Omental fat pad (tissue), 4 donors: ENCODE measurements at places on chromosomes 4 and X. TPM values are rescaled to one million over a fixed set of nuclear protein-coding genes. Genes with fewer than 3 reads are reported as not detected.

- DNase-seq, result no peak
Observed at GRCh38 chrX:154791939-154792338, 13.3 kb downstream of the MPP1 start.

The SYP gene
- total RNA-seq, result 3.3 TPM

The TBC1D1 gene
- 56.4 TPM for total RNA-seq

GRCh38 chrX:122440832-122441231 is 743.2 kb upstream of the GRIA3 start:
- no peak for DNase-seq

DNA sequence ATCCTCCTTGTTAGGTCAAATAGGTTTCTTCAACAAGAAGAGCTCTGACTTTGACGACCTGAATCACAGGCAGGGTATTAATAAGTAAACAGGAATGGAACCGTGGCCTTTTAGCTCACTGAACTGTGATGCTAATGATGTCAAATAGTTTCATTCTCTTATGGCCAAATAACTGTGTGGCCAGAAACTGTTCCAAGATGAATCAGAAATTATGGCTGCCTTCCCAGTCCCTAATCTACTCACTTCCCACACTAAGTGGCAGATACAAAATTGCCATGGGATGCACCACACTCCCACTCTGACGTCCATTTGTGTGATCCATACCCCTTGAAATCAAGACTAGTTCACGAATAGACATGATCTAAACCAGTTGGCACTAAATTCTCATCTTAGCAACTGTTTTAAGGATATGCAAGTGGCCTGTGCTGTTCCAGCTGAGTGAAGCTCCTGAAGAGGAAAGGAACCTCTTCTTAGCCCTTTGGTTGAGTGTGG is 455.4 kb downstream of the IL15 start:
- peak; percentile 22 for DNase-seq

- no peak for DNase-seq
Observed at GRCh38 chrX:119991005-119991787, 47.6 kb upstream of the NKAP start.

The TRIM60 gene
- not detected for total RNA-seq

- DNase-seq, result no peak
Observed at GRCh38 chr4:109046471-109047201, 255.8 kb downstream of the COL25A1 start.
